ENCODE measurements at places on chromosomes 12 and 14.

- no peak for DNase-seq
Observed at GRCh38 chr12:48875944-48876515, 10.4 kb upstream of the RND1 start.

DNA sequence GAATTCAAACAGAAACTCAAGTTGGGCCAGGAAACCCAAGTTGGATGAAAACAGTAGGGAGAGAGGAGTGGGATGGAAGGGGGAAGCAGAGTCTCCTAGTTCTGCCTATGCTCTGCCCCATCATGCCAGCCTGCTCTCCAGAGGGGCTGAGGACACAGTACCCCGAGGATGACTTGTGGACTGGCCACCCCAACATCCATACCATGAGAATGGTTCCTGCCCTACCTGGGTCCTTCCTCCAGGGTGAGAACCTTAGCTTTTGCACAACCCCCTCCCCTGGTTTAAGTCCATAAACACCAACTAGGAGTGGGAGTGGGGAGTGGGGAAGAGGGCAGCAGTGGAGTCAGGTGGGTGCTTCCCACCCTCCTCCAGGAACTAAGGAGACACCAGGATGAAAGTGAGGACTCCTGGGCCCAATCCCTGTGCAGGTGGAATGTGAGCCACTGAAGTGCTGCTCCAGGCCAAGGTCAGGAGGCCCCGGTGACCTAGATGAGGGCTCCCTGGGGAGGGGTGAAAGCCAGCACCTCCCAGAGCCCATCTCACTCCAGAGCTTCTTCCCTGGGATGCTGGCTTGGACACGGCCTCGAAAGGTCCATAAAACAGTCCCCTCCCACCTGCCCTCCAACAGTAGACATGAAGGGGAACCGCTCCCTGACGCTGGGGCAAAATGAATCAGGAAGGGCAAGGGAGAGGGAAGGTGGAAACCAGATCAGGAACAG is 6.6 kb downstream of the ZNF385A start:
- no peak for DNase-seq

DNA sequence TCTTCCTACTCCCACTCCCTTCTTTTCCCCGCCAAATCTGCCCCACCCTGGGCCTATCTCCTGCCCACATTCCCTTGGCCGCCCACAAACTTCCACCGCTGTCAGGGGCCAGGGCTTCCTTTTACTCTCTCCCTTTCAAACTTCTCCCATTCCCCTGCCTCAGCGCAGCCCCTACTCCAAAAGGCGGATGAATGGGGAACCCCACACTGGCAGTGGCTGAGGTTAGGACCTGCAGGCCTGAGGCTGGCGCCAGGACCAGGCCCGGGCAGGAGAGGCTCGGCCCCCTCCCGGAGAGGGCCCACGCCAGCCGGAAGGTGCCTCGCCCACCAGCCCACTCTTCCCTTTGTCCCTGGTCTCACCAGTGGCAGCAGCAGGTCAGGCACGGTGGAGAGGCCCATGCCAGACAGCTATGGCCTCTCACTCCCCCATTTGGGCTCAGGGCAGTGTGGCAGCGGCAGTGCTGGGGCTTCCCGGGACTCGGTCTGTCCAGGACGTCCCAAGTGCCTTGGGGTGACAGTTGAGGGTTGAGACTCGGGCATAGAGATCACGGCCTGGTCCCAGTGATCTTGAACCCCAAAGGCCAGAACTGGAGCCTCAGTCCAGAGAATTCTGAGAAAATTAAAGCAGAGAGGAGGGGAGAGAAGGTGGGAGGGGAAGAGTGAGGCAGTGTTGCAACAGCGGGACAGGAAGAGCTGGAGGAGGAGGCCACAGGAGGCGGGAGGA is at the start of gene TNFRSF1A:
Gene TNFRSF1A (minus strand): TSS at position 660 of the 723 bp plus-strand sequence. CDS start 262 bp downstream, at position 398.
- DNase-seq = no peak

GRCh38 chr12:92703786-92704185 is 997 bp downstream of the PLEKHG7 start:
- no peak for DNase-seq

DNA sequence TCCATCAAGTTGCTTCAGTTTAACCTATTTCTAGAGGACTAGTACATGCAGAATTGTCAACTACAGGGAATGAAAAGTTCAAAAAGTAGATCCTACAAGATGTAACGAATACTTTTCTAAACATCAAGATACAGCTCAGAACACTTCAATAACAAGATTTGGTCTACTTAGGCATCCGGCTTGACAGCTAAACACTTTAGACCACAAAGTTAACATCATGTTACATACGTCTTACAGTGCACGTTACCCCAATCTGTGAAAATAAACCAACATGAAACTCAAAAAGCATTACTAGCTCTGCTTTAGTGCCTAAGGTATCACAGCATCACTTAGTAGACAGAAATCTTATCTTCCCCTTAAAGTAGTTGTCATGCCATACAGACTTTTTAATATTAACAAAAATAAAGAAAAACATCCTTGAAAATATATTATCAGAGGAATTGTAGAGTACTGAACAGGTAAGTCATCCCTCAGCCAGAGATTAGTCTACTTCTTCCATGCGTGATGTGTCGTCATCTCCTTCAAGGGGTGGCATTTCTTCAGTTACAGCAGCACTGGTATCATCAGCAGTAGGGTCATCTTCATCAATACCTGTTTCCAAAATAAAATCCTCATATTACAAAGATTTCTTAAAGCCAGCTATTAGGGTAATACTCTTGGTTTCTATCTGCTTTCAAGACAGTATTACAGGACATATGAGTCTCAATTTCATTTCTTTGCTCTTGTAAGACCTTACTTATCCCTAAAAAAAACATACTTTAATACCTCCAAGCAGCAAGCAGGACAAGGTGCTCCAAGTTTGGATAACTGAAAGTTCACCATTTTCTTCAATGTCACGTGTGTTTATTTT is 5.4 kb downstream of the HSP90AA1 start:
- no peak for DNase-seq

DNA sequence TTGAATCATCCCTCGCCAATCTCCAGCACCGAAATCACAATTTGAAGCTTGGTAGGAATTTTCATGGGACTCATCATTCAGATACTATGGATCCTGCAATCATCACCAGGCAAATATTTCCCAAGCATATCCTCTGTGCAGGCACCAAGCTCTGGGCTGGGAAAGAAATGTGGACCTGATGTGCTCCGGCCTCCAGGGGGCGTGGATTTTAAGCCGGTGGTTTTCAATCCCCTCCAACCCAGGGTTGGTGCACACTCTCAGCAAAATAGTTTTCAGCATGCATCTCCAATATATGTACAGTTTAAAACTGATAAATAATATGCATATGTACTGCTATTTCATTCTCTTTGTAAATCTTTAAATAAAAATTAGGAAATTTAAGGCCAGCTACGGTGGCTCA is 98.9 kb downstream of the RBM19 start:
- no peak for DNase-seq

DNA sequence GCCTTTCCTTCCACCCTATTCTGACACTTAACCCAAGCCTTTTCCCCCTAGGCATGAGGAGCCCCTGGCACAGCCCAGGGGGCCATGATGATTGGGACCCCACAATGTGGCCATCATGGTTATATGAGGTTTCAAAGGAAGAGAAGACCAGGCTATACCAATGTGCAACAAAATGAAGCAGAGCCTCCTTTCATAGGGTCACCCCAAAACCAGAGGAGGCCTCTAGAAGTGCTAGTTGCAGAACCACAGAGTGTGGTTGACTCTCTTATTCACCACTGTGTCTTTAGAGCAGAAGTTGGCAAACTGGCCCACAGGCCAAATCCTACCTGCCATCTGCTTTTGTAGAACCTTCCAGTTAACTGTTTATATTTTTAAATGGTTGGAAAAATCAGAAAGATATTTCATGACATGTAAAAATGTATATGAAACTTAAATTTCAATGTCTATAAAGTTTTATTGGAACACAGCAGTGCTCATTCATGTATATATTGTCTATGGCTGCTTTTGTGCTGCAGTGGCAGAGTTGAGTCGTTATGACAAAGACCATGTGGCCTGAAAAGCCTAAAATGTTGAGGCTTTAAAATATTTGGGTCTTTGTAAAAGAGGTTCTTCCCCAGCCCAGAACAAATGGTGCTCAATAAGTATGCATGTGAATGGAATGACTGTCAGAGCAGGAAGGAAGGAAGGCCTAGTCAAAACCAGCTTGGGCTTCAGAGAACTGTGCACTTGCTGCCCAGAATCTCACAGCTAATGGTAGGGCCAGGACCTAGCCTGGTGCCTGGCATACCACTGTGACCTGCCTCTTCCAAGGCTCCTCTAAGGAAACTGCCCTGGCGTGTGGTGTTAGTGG is 49.2 kb downstream of the SUSD6 start:
- no peak for DNase-seq

DNA sequence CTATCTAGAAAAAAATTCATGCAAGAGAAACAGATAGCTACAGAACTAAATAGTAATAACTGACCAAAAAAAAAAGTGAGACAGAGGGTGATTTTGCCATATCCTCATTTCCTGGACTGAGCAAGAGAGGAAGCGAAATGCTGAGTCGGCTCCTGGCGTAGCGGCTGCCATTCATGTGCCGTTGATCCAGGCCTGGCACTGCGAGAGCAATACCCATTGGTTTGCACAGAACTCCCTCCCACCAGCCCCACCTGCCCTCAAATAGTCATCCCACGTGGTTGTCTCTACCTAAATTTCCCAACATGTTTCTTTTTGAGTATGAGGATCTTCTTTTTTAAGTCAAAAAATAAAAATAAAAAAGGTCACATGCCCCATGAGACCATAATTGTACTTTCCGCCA is 9.4 kb upstream of the WNT5B start:
- DNase-seq = no peak

DNA sequence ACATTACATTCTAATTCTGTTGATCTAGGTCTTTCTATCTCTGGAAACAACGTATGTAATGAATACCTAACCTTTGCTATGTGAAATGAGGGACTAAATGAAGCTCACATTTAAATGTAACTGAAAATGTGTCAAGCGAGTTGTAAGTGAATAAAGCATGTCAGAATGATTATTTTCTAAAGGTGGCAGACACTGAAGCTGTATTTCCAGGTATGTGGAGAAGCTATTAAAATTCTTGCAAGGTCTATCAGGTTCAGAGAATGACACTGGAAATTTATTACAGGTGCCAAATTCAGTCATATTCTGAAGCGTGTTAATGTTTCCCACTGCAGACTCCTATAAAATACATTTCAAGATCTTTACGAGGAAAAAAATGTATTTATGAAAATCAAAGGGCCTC is 641.4 kb downstream of the RPS29 start:
- DNase-seq = no peak

DNA sequence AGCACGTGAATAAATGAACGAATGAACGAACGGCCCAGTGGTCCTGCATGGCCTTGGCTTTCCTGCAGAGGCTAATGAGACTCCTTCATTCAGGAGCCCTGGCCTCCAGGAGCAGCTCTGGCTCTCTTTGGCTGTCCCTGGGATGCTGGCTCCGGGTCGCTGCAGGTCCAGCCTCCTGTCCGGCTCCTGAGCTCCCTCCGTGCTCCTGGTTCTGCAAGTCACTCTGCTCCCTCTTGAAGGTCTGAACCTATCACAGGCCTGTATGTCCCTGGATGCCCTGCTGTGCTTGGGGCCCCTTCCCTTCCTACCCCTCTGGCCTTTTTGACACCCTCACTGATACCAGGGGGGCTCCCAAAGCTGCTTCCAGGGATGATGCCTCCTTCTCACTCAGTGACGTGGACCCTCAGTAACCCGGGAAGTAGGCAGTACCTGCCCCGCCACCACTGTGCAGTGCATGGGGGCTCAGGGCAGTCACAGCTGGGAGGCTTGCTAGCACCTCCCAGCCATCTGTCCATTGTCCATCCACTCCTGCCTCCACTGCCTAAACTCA is 133.7 kb upstream of the C14orf180 start:
- DNase-seq = no peak

- DNase-seq = no peak
Observed at GRCh38 chr12:104910196-104910840, 47.8 kb downstream of the SLC41A2 start.

DNA sequence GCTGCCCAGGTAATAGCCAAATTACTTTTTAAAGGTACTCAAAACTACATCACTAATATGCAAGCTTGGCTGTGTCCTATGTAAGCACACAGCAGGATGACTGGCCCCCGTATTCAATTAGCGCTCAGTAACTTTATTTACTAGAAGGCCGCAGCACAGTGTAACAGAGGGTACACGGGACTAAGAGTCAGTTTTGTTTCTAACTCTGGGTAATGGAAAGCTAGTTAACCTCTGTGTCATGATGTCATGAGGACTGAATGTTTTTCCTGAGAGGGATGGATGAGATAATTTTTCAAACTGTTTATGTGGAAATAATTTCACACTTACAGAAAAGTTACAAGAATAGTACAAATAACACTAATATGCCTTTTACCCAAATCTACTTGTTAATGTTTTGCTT is 27.1 kb downstream of the GALNT4 start:
- no peak for DNase-seq

DNA sequence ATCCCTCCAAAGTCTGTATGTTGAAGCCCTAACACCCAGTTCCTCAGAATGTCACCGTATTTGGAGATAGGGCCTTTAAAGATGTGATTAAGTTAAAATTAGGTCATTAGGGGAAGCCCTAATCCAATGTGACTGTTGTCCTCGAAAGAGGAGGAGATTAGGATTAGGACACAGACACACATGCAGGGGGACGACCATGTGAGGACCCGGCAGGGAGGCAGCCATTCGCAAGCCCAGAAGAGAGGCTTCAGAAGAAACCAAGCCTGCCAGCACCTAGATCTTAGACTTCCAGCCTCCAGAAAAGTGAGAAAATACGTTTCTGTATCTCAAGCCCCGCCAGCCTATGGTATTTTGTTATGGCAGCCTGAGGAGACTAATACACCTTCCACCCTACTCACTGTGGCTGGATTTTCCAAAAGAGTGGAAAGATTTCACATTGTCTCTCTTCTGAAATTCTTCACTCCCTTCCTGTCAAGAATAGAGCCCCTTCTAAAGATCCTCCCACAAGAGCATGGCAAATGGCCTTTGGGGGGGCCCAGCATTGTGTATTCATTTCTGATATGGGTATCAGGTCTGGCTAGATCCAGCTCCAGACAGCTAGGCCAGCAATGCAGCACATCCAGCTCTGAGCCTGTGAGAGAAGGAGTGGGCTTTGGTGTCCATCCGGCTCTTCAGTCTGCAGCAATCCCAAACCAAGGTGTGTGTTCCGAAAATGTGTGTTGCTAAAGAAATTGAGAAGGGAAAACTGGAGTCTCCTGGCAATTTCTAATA is 15.4 kb upstream of the UBC start:
- no peak for DNase-seq

DNA sequence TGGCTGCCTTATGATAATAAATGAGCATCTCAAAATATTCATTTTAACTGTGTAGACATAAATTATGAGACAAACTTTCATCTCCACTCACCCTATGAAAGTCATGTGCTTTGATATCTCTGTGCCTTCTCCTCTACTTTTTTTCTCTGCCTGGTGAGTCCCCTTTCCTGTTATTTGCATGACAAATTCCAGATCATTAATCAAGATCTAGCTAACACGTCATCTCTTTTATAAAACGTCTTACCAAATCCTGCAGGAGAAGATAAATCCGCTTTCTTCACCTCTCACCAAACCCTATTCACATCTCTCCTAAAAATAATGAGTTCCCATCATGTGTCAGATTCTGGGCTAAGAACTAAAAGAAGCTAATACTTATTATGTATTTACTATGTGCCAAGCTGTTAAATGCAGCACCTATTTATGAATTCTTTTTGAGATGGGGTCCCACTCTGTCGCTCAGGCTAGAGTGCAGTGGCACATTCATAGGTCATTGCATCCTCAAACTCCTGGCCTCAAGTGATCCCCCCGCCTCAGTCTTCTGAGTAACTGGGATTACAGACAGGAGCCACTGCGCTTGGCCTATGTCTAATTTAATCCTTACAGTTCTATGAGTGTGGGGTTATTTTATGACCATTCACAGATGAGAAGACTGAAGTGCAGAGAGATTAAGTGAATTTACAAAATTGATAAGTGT is 26.7 kb downstream of the SPX start:
- no peak for DNase-seq

All from CD8-positive, alpha-beta T cell (primary cell).